ENCODE measurements at places on chromosomes 6 and 20. TPM values are rescaled to one million over a fixed set of nuclear protein-coding genes. Genes with fewer than 3 reads are reported as not detected.

The NRN1 gene
- total RNA-seq: not detected

The TRAPPC3L gene
- total RNA-seq: not detected

The EEF1A2 gene
- 1.3 TPM for total RNA-seq

The TAF8 gene
- total RNA-seq: 19.7 TPM

The ERVFRD-1 gene
- not detected for total RNA-seq
